Effector memory CD8-positive, alpha-beta T cell (primary cell): ENCODE measurements at places on chromosomes 2 and 18.

DNA sequence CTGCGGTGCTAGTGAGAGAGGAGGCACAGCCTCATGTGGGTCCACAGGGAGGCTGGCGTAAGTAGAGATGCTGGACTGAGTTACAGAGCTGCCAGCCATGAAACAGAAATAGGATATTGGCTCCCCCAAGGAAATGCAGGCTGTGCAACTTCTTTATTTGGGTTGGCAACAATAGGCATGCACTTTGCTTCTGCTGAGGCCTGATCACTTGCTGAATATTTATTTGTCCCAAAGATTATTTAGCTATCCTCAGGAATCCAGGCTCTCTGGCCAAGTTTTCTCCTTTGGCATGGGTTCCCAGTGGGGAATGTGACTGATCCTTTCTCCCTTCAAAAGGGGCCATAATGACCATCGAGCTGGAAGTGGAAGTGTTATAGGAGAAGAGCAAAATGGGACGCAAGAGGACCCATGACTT lies 60.0 kb downstream of the MAPK4 start:
- no peak for DNase-seq

- no peak for DNase-seq
These were observed 764.9 kb upstream of the FANCL start for GRCh38 chr2:59005836-59006615.

- DNase-seq, result no peak
These were observed 162.3 kb upstream of the CCDC68 start for GRCh38 chr18:55121397-55122170.

GRCh38 chr2:203900253-203900652 lies 32.7 kb downstream of the CTLA4 start:
- no peak for DNase-seq

DNA sequence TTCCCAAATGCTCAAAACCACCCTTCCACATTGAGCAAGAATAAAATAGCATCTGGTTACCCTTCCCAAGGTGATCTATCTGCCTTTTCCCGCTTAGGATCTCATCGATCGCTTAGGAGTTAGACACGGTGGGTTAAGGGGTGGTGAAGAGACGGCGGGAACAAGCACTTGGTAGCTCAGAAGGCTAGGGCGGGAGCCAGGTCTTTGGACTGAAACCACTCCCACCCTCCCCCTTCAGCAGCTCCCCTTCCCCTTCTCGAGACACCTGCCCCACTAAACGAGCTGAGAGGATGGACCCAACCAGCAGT lies 513 bp downstream of the THOC1 start:
- DNase-seq, result no peak

DNA sequence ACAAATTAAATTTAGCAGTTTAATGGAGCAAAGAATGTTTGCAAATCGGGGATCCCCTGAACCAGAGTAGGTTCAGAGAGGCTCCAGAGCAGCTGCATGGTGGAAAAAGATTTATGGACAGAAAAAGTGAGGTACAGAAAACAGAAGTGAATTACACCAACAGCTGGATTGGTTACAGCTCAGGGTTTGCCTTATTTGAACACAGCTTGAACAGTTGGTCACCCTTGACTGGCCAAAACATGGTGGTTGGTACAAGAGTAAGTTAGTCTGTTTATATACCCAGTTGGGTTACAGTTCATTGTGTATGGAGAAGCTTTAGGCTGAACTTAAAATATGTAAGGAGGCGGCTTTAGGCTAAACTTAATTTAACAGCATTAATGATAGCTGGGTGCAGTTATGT lies 5.4 kb upstream of the CDCA7 start:
- no peak for DNase-seq

- peak; percentile 62 for DNase-seq
These were observed 1.1 kb downstream of the ATAD2B start for GRCh38 chr2:23925702-23926289.

DNA sequence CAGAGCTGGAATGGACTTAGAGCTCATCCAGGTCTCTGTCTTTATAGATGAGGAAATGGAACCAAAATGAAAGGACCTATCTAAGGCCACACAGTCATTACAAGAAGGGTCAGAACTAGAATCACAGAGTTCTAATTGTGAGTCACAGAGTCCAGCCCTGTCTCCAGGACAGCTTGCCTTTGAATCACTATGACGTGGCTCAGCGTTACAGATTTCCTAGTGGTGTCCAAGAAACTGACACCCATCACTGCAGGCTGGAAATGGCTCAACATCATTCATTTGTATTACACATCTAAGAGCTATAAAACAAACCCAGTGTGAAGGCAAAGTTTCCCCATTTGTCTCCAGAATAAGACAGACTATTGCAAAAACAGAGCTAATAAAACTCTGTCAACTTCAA lies 164.3 kb upstream of the SIX2 start:
- no peak for DNase-seq

GRCh38 chr2:218219934-218220333 lies 2.9 kb downstream of the ARPC2 start:
- DNase-seq, result no peak

- no peak for DNase-seq
These were observed 169.2 kb downstream of the ETAA1 start for GRCh38 chr2:67566285-67566684.
